Left cardiac atrium (tissue), 4 donors: ENCODE measurements at places on chromosomes 6 and 20. TPM values are rescaled to one million over a fixed set of nuclear protein-coding genes. Genes with fewer than 3 reads are reported as not detected.

SLC22A1 gene
- 0.38 TPM for total RNA-seq

HCRTR2 gene
- total RNA-seq = not detected

KAT14 gene
- total RNA-seq = 10.0 TPM

COL11A2 gene
- 0.94 TPM for total RNA-seq

SLC17A1 gene
- total RNA-seq = not detected

PROKR2 gene
- total RNA-seq = not detected

MTFR2 gene
- 0.31 TPM for total RNA-seq

ESF1 gene
- 18.7 TPM for total RNA-seq

PM20D2 gene
- total RNA-seq = 12.8 TPM

UBE2C gene
- 0.73 TPM for total RNA-seq

GABRR1 gene
- total RNA-seq = not detected

HEY2 gene
- 2.5 TPM for total RNA-seq

FITM2 gene
- 97.7 TPM for total RNA-seq

PLN gene
- 673 TPM for total RNA-seq

MMP24 gene
- 0.85 TPM for total RNA-seq

HRH3 gene
- not detected for total RNA-seq

SULF2 gene
- total RNA-seq = 55.1 TPM

CPNE5 gene
- total RNA-seq = 63.5 TPM

LY6G6C gene
- not detected for total RNA-seq

LST1 gene
- 16.0 TPM for total RNA-seq

GSTA3 gene
- total RNA-seq = not detected
